ENCODE measurements at places on chromosomes 6 and 20. TPM values are rescaled to one million over a fixed set of nuclear protein-coding genes. Genes with fewer than 3 reads are reported as not detected.

DNA sequence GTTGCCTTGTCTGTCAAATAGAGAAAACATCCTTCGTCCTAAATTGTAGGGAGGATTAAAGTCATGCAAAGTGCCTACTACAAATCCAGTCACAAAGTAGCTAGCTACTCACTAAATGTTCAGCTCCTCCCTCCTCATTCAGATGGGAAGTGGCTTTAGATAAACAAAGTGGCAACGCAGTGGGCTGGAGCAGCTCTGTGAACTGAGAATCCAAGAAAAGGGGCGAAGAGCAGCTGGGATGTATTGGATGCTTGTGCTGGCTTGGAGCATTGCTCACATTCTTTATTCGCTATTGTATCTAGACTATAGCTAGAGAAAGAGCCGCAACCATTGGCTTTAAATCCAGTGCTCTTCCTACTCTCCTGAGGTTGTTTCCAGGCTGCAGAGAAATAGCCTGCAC is 10.3 kb downstream of the MOG start:
- H3K4me1 ChIP-seq: no peaks in the 10 kb centered on the region
- DNase-seq: no peak
- H3K27ac ChIP-seq: no peak overlapping the region
- H3K27me3 ChIP-seq: peaks cover 9% of the 10 kb centered on the region
- no peak overlapping the region for H3K4me3 ChIP-seq

The NRSN1 gene
- total RNA-seq: not detected

DNA sequence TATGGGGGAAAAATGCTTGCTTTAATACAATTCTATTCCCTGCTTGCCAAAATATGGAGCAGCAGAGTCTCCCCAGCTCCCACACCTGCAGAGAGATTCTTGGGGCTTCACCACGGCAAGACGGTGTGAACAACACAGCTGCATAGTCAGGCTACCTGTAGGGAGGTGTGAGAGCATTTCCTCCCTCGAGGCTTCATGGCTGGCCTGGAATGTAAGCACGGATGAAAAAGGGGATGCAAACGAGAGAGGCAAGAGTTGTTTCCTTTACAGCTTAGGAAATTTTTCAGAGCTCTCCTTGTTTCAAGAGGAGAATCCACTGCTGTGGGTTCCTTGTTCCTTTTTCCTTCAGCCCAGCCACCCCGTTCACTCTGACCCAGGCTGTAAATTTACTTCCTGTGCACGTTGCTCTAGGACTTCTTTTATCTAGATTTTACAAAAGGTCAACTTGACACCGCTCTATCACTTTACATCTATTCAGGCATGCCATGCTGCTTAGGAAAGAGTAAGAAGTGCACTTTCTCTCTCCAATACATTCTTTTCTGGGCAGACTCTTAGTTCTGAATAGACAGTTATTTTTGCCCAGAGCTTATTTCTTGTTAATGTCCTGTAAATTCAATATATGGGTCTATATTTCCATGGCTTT is 197.1 kb downstream of the KHDC1L start:
- H3K27ac ChIP-seq: no peak overlapping the region
- H3K36me3 ChIP-seq: no peaks in the 10 kb centered on the region
- no peak for DNase-seq
- H3K27me3 ChIP-seq: no peaks in the 10 kb centered on the region
- no peaks in the 10 kb centered on the region for H3K4me1 ChIP-seq

GRCh38 chr6:3825851-3826581 is 23.2 kb upstream of the FAM50B start:
- no peaks in the 10 kb centered on the region for H3K36me3 ChIP-seq
- no peaks in the 10 kb centered on the region for H3K27me3 ChIP-seq
- DNase-seq: peak; percentile 89
- H3K27ac ChIP-seq: peak overlapping the region; percentile 96
- peaks cover 6% of the 10 kb centered on the region for H3K4me1 ChIP-seq

DNA sequence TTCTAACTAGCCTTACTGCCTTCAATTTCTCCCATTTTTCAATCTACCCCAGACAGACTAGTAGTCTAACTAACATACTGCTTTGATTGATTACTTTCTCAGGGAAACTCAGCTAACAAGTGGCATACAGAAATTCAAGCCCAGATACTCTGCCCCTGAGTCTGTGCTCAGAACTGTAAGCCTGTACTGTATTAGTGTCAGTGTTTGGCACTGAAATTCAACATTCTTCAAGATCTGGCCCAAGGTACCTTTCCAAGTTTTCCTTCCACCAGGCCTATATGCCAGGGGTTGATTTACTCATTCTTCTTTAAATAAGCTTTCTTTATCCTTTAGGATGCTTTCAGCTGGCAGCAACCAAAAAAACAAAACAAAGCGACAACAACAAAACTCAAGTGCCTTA is 433.2 kb upstream of the MARCKS start:
- no peaks in the 10 kb centered on the region for H3K27me3 ChIP-seq
- no peak overlapping the region for H3K4me3 ChIP-seq
- H3K27ac ChIP-seq: no peak overlapping the region
- DNase-seq: no peak
- no peaks in the 10 kb centered on the region for H3K4me1 ChIP-seq

The ATP6V1G2 gene
- total RNA-seq: 1.8 TPM

- no peak for DNase-seq
- H3K36me3 ChIP-seq: no peaks in the 10 kb centered on the region
- H3K27ac ChIP-seq: no peak overlapping the region
- H3K27me3 ChIP-seq: no peaks in the 10 kb centered on the region
- no peaks in the 10 kb centered on the region for H3K4me1 ChIP-seq
Observed at GRCh38 chr20:5870568-5870981, 79.8 kb downstream of the TRMT6 start.

DNA sequence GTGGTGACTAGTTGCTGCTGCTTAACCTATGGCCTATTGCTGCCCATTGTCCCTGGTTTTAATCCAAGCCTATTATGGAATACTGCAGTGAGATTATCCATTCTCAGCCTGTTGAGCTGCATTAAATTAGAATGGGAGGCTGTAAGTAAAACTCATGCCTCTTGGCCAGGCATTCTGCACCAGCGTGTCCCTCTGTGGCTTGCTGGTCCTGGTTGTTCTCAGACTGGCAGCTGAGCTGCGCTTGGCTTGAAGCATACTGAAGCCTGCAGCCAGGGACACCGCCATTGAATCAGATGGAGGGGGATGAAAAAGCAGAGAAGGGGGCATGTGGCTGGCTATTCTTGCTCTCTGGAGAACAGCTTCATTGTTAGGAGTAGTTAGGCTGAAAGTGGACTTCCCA is 15.6 kb downstream of the LRRN4 start:
- no peaks in the 10 kb centered on the region for H3K36me3 ChIP-seq
- no peak overlapping the region for H3K27ac ChIP-seq
- H3K27me3 ChIP-seq: no peaks in the 10 kb centered on the region

- no peaks in the 10 kb centered on the region for H3K36me3 ChIP-seq
- H3K4me1 ChIP-seq: no peaks in the 10 kb centered on the region
- no peak for DNase-seq
- no peak overlapping the region for H3K27ac ChIP-seq
- H3K4me3 ChIP-seq: no peak overlapping the region
Observed at GRCh38 chr6:47455533-47456209, 21.9 kb upstream of the CD2AP start.

The CDSN gene
- total RNA-seq: 0.59 TPM

DNA sequence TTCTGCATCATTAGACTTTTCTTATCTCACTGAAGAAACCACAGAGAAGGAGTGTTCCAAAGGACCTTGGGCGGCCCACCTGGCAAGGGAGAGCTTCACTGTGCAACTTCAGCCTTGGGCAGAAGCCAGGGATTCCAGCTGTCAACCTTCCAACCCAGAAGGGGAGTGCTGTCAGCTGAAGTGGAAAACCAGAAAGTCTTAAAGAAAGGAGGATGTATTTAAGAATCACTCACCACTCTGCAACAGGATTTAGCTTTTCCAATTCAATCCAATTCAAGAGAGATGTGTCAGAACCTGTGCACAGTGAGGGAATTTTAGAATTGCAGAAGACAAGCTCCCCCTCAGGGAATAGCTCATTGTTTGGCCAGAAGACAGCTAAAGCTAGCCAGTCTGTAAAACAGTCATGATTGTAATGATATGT is 553.7 kb downstream of the CD83 start:
- H3K4me3 ChIP-seq: no peak overlapping the region
- H3K36me3 ChIP-seq: no peaks in the 10 kb centered on the region
- no peak overlapping the region for H3K27ac ChIP-seq
- no peak for DNase-seq
- no peaks in the 10 kb centered on the region for H3K4me1 ChIP-seq
- H3K27me3 ChIP-seq: no peaks in the 10 kb centered on the region

The EMILIN3 gene
- total RNA-seq: 7.5 TPM

DNA sequence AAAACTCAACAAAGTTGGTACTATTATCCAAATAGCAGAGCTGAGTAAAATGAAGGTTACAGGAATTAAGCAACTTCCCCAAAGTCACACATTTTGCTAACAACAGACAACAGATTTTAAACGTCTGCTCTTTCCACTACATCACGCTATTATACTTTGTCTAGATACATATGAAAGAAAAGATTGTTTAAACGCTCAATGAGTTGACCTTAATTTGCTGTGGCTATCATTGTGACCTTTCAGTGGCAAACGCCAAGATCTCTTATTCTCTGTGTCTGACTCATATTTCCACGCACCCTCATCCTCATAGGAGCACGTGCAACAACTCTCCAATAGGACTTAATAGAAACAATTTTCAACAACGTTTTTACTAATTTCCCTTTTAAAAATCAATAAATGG is 540.1 kb downstream of the MAFB start:
- H3K36me3 ChIP-seq: no peaks in the 10 kb centered on the region
- H3K27ac ChIP-seq: no peak overlapping the region
- H3K4me1 ChIP-seq: no peaks in the 10 kb centered on the region
- no peaks in the 10 kb centered on the region for H3K27me3 ChIP-seq

The IRF4 gene
- total RNA-seq: 25.2 TPM

DNA sequence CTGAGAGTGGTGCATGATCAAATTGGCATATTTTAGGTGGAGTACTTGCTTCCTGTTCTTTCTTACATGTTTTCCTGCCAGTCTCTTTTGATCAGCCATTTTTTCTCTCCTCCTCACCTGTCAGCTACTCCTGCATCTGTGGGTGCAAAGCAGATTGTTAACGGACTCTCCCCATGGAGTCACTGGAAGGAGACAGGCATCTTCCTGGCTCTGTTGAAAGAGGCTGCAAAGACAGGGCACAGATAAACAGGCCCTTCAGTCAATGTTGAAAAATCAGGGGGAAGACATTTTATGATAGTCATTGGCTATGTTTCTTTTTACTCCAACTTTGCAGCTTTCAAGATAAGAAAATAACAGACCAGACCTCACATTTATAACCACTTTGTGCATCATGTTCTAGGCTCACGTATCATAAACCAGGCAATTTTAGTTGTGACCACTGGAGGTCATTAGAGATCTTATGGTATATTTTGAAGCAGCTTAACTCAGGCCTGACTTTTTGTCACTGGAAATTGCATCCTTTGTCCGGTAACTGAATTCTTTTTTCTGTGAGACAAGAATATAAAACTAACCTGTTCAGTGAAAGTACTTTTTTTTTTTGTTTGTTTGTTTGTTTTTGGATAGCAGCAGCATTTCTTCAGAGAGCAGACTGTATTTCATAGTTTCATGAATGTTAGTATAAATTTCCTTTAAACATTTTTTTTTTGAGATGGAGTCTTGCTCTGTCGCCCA is 20.1 kb downstream of the ECT2L start:
- DNase-seq: no peak
- H3K4me3 ChIP-seq: no peak overlapping the region
- H3K36me3 ChIP-seq: no peaks in the 10 kb centered on the region
- H3K4me1 ChIP-seq: no peaks in the 10 kb centered on the region
- peak overlapping the region; percentile 92 for H3K27ac ChIP-seq

- H3K4me3 ChIP-seq: no peak overlapping the region
- H3K27ac ChIP-seq: no peak overlapping the region
- H3K27me3 ChIP-seq: no peaks in the 10 kb centered on the region
- H3K4me1 ChIP-seq: no peaks in the 10 kb centered on the region
- H3K36me3 ChIP-seq: no peaks in the 10 kb centered on the region
- no peak for DNase-seq
Observed at GRCh38 chr6:154993026-154993425, 2.1 kb upstream of the TIAM2 start.

The DACT2 gene
- total RNA-seq: 1.0 TPM

The KIAA0408 gene
- 2.2 TPM for total RNA-seq

The ZC2HC1B gene
- not detected for total RNA-seq

GRCh38 chr6:152386131-152386530 is 251.0 kb downstream of the SYNE1 start:
- no peaks in the 10 kb centered on the region for H3K27me3 ChIP-seq
- no peaks in the 10 kb centered on the region for H3K36me3 ChIP-seq
- H3K4me3 ChIP-seq: no peak overlapping the region
- DNase-seq: no peak
- no peak overlapping the region for H3K27ac ChIP-seq
- H3K4me1 ChIP-seq: no peaks in the 10 kb centered on the region

All from breast epithelium (tissue), 4 donors.